ENCODE measurements at places on chromosomes 5 and 9. TPM values are rescaled to one million over a fixed set of nuclear protein-coding genes. Genes with fewer than 3 reads are reported as not detected.

Gene TRIM36
- total RNA-seq = 16.5 TPM

- H3K27me3 ChIP-seq = no peaks in the 10 kb centered on the region
- no peak overlapping the region for H3K4me3 ChIP-seq
- no peaks in the 10 kb centered on the region for H3K4me1 ChIP-seq
- no peak overlapping the region for H3K27ac ChIP-seq
Observed at GRCh38 chr5:180611140-180611850, 20.0 kb upstream of the SCGB3A1 start.

Gene REXO4
- total RNA-seq = 37.7 TPM

Gene FOXD4L3
- not detected for total RNA-seq

Gene KCTD16
- total RNA-seq = 0.10 TPM

- H3K4me3 ChIP-seq = no peak overlapping the region
- DNase-seq = no peak
- no peaks in the 10 kb centered on the region for H3K36me3 ChIP-seq
- no peaks in the 10 kb centered on the region for H3K27me3 ChIP-seq
Observed at GRCh38 chr5:174459832-174460448, 264.4 kb upstream of the MSX2 start.

Gene NMUR2
- not detected for total RNA-seq

- no peak overlapping the region for H3K27ac ChIP-seq
- H3K36me3 ChIP-seq = no peaks in the 10 kb centered on the region
- H3K27me3 ChIP-seq = no peaks in the 10 kb centered on the region
- H3K4me1 ChIP-seq = no peaks in the 10 kb centered on the region
Observed at GRCh38 chr9:20355022-20355421, 267.3 kb downstream of the MLLT3 start.

Data from H1 (cell line).